ENCODE measurements at places on chromosomes 1 and 21. TPM values are rescaled to one million over a fixed set of nuclear protein-coding genes. Genes with fewer than 3 reads are reported as not detected.

DNA sequence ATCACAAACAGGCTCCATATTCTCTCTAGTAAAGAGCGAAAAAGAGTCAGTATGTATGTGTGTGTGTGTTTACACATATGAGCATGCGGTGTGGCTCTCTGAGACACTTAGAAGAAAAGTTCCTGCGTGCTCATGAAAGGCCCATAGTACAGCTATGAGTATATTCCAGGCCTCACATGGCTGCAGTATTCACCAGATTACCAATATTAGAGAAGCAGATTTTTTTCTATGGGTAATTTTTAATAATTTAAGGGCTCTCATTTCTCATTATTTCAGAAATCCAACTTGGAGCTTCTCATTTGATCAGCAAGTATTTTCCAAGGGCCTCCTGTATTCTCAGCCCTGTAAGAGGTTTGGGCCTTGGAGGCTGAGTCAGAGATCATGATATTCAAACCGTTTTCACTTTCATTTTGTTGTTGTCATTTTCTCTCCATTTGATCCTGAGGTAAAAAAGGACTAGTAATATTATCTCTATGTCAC is 232.9 kb upstream of the SGIP1 start:
- no peak for DNase-seq

GRCh38 chr1:169874229-169874628 is 19.5 kb downstream of the SCYL3 start:
- DNase-seq: no peak

DNA sequence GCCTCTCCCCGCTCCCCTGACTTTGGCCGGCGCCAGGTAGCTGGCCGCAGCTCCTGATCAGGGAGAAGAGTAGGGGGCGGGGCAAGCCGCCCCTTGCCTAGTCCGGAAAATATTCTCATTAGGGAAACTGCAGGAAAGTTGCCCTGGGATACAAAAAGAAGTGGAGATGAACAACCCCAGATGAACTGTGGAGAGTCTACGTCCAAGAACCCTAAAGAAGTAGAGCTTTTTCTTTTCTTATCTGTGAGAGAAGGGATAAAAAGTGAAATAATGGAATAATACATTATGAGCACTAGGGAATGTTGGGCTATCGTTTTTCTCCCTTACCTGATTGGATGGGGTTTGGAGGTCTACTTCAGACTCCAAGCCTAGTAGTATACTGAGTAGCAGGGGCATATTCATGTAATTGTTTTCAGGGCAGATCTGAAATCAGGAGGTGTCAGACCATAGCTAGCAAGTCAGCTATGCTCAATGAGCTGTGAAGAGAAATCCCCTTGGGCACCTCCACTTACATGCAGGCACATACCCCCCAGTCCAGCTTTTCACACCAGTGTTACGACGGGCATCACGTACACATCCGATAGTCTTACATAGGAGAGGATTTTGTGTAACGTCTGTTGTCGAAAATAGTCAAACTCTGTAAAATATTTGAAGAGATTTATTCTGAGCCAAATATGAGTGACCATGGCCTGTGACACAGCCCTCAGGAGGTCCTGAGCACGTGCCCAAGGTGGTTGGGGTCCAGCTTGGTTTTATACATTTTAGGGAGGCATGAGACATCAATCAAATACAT is 1.7 kb upstream of the DUSP10 start:
- DNase-seq: no peak

DNA sequence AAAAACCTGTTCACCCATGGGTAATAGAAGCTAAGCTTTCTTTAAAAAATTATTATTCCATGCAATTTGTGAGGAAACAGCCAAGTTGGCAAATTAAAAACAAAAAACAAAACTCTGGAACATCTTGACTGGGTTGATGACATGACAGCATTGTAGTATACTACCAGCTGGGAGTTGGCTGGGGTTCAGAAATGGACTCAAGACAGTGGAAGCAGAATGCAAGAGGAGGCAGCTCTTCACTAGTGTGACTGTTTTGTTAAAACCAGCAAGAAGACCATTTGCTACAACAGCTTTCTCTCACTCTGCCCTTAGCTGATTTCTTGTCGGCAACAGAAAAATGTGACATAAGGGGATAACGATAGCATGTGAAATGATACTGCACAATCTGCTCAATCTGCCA is 1298.9 kb upstream of the ADGRL4 start:
- no peak for DNase-seq

DNA sequence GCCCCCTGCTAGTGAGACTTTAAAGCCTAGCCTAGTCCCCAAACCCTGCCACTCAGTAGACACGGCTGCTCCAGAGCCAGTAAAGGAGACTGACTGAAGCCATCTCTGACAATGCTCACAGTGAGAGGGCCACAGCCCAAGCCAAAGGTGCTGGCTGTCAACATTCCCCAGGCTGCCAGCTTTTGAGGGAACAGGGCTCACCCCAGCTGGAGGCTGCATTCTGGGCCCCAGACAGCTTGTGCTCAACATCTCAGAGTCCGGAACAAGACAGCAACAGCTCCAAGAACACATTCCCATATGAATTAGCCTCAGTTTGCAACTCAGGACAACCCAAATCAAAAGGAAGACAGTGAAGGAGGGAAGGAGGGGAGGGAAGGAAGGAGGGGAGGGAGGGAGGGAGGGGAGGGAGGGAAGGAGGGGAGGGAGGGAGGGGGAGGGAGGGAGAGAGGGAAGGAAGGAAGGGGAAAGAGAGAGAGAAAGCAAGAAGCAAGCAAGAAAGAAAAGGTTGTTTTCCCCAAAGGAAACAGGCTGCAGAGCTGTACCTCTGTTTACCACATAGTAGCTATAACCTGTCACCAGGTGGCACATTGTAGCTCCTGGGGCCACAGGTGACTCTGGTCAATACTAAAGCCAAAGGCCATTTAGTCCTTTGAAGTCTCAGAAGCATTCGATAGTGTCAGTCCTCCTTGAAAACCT is 5.4 kb downstream of the ARTN start:
- no peak for DNase-seq

GRCh38 chr1:231949277-231950091 is 322.9 kb downstream of the DISC1 start:
- no peak for DNase-seq

DNA sequence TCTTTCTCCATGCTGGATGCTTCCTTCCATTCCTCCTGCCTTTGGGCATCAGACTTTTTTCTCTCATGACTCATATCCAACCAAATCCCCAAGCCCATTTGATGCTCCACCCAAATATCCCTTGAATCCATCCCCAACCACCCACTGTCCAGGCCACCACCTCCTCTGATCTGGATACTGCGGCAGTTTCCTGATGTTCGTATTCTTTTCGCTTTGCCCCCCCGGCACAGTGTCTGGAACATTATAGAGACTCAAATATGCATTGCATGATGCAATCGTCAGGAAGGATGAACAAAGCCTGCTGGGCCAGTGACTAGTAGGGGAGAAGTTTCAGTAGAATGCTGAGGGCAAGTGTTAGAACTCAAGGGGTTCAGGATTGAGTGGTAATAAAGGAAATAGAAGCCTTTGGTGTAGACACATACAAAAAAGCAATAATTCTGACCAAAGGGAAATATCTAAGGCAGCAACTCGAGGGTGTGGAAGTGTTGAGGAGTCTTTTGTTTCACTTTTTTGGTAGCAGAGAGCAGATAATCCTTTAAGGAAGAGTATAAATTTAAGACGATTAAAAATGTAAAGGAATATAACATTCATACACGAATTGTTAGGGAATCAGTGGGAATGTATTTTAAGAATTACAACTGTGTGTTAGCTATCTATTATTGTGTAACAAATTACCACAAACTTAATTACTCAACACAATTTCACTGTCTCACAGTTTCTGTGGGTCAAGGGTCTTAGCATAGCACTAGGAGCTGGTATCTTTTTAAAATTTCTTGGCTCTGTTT is 7.5 kb downstream of the S100A11 start:
- DNase-seq: no peak

- no peak for DNase-seq
Measured at GRCh38 chr21:42474043-42474831, 21.8 kb downstream of the RSPH1 start.

DNA sequence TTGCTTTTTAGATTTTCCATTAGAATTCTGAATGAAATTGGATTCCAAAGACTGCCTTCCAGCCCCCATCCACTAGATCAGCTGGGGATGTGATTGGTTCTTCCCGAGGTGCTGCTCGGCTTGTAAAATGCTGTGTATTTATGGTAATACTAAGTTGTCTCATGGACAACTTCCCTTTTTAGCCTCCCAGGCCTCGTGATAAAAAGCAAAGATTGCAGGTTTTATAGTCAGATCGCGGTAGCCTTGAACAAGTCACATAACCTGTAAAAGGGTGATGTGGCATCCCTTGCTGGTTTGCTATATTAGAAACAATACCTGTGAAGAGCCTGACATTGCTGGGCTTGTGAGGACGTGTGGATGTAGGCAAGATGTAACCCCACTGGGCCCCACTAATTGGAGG is 10.4 kb downstream of the MUL1 start:
- no peak for DNase-seq

- peak; percentile 74 for DNase-seq
Measured at GRCh38 chr1:3558036-3558726, 53.1 kb downstream of the MEGF6 start.

GRCh38 chr1:180230791-180231505 is 884 bp downstream of the LHX4 start:
- DNase-seq: no peak

- peak; percentile 100 for DNase-seq
Measured at GRCh38 chr1:22814176-22815042, 103.8 kb downstream of the EPHB2 start.

GRCh38 chr1:162956922-162957321 is 95.9 kb upstream of the CCDC190 start:
- DNase-seq: no peak

DNA sequence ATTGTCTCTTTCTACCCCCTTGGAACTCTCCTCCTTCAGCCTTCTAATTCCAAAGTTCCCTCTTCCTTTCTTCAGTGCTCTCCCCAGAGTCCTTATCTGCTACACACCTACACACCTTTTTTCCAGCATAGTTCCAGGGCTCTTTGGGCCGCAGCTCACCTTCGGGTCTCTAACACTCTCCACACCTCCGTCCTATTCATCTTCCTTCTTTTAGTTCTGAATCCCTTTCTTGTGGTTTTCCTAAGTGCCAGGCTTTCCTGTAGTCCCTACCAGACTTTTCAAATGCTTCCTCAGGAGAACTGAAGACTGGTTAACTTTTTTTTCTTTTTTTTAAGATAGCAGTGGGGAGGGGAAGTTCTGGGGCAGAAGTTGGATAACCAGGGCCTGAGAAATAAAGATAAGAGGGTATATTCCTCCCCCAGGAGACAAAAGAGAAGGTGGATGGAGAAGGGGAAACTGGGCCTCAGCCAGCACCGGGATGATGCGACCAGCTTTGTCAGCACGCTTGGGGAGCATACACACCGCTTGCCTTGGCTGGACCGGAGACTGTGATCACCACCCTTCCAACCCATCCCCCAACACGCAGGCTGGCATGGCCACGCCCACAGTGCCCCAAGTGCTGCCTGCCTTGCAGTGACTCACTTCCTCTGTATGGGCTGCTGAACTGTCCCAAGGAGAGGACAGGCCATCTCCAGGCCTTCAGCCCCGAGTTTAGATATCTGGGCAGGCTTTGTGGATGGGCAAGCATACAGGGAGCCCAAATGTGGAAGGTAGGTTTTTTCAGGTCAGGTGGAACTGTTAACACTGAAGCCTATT is 2.5 kb upstream of the CERS2 start:
- DNase-seq: peak; percentile 78

DNA sequence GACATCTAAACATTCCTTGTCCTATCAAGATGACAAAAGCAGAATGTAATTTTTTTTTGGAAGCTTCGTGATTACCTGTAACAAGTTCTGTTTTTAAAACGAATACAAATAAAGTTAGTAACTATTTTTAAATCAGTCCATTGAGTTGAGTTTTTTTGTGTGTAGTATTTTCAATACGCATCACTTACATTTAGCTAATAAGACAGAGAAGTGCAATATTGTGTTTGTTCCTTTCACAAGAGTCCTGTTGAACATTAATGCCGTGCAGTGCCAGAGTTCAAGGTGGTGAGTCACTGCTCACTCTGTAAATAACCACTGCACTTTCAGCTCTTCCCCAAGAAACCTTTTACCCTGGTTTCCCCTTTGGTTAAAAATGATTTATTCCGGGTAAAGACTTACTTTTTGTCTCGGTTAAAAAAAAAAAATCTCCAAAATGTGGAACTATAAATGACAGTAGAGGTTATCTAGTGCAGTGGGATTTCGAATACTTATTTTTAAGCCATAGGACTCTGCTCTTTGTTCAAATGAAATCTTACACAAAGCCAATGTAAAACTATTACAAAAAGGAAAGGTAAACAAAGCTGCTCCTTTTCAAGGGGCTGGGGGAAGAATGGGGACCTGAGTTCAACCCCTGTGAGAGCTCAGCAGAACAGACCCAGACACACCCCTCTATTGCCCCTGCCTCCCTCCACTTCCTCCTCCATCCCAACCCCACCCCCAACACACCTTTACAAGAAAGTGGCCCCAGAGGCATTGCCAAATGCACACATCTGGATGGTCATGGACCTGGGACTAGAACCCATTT is 14.8 kb upstream of the NCMAP start:
- peak; percentile 74 for DNase-seq

GRCh38 chr1:44919400-44919799 is 67.0 kb downstream of the EIF2B3 start:
- no peak for DNase-seq

DNA sequence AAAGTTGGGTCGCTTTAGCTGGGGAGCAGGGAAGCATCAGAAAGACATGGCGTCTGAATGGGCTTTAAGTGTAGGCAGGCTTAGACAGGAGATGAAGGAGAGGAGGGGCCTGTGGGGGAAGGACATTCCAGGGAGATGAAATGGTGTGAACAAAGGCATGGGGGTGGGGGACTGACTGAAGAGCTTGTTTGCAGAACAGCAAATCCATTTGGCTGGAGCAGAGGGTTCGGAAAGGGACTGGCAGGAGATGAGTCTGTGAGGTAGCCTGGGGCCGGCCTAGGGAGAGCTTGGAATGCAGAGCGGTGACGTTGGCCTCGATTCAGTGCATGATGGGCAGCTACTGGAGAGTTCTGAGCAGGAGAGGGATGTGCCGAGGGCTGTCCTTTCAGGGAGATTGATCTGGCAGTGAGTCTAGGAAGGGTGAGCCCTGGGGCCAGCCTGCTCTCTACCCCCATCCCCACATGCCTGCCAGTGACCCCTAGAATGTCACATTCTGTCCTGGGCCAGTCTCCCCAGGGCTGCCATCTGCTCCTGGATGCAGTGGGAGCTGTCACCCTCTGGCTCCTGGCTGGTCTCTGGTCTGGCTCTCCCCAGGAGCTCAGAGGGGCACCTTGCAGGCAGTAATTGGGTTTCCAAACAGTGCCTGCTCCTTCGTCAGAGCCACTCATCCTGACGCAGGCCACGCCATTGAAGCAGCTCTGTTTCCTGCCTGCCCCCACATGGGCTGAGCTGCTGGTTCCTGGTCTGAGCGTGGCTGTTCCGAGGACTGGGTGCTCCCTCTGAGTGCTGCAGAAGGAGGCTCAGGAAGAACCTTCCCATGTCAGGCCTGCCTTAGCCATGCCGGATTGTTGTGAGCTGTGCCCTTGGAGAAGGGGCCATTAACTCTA is 22.3 kb upstream of the TMEM222 start:
- no peak for DNase-seq

Gene OR14I1
- not detected for total RNA-seq

Gene OR2T11
- total RNA-seq: not detected

Gene CD160
- not detected for total RNA-seq

Gene SPRR2F
- not detected for total RNA-seq

Gene FMO2
- 128 TPM for total RNA-seq

Gene RCOR3
- 110 TPM for total RNA-seq
